ENCODE measurements at places on chromosomes 6 and 20. TPM values are rescaled to one million over a fixed set of nuclear protein-coding genes. Genes with fewer than 3 reads are reported as not detected.

TNNC2 gene
- 1.4 TPM for total RNA-seq

CTCFL gene
- not detected for total RNA-seq

ECHDC1 gene
- 77.1 TPM for total RNA-seq

CALHM4 gene
- not detected for total RNA-seq

PHACTR3 gene
- not detected for total RNA-seq

HLA-DQA1 gene
- total RNA-seq = not detected

CTAGE9 gene
- not detected for total RNA-seq

ATAT1 gene
- total RNA-seq = 4.6 TPM

FKBP1C gene
- 0.65 TPM for total RNA-seq

GRM1 gene
- 0.26 TPM for total RNA-seq

ANKRD66 gene
- total RNA-seq = not detected

ZC2HC1B gene
- total RNA-seq = 0.26 TPM

MYB gene
- total RNA-seq = 0.13 TPM

SYNJ2 gene
- total RNA-seq = 74.0 TPM

ERVFRD-1 gene
- not detected for total RNA-seq

SLC35F1 gene
- not detected for total RNA-seq

KCNQ2 gene
- total RNA-seq = not detected

TMEM74B gene
- 0.11 TPM for total RNA-seq

KCNK16 gene
- not detected for total RNA-seq

RSPH9 gene
- 0.86 TPM for total RNA-seq

GUCA1A gene
- total RNA-seq = not detected

SAPCD1 gene
- 0.54 TPM for total RNA-seq

PPP1R16B gene
- total RNA-seq = not detected

ENPP5 gene
- 0.13 TPM for total RNA-seq

TNF gene
- total RNA-seq = not detected

BPIFB1 gene
- total RNA-seq = not detected

RPS6KA2 gene
- total RNA-seq = 167 TPM

TBXT gene
- not detected for total RNA-seq

SNAI1 gene
- total RNA-seq = 4.6 TPM

TRAPPC3L gene
- 0.11 TPM for total RNA-seq

CRISP2 gene
- not detected for total RNA-seq

XRN2 gene
- total RNA-seq = 124 TPM

PGC gene
- total RNA-seq = not detected

DPPA5 gene
- not detected for total RNA-seq

All from articular chondrocyte of knee joint (primary cell).